ENCODE measurements at places on chromosomes 2 and 18. TPM values are rescaled to one million over a fixed set of nuclear protein-coding genes. Genes with fewer than 3 reads are reported as not detected.

GRCh38 chr18:22674272-22674671 lies 256.6 kb upstream of the CTAGE1 start:
- peaks cover 23% of the 10 kb centered on the region for H3K4me1 ChIP-seq
- no peak overlapping the region for H3K4me3 ChIP-seq
- no peaks in the 10 kb centered on the region for H3K27me3 ChIP-seq

DNA sequence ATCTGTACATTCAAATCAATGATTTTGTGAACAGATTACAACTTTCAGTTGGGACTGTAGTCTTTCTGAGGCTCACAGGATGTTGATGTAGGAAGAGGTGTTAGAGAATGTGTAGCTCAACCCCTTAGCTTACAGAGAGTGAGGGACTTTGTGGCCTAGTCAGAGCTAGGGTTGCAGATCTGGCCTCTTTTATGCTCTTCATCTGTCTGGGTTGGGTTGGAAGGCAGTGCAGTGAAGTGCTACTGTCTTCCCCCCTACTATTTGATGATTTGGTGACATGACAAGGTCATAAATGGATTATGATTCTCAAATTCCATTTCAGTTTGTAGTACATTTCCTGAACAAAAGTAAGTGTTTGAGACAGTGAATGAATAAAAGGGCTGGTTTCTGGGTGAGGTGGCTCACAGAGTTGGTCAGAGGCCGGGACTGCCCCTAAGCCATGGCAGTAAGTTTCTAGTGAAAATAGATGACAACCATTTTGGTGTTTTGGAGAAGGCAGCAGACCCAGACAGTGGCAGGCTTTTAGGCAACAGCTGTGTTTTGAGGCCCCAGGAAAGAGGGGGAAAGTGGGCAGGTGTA lies 21.6 kb downstream of the MAP4K4 start:
- no peak overlapping the region for H3K27ac ChIP-seq
- peak; percentile 81 for DNase-seq
- H3K4me1 ChIP-seq: peaks cover 52% of the 10 kb centered on the region
- H3K27me3 ChIP-seq: no peaks in the 10 kb centered on the region
- H3K36me3 ChIP-seq: no peaks in the 10 kb centered on the region
- H3K4me3 ChIP-seq: no peak overlapping the region

DNA sequence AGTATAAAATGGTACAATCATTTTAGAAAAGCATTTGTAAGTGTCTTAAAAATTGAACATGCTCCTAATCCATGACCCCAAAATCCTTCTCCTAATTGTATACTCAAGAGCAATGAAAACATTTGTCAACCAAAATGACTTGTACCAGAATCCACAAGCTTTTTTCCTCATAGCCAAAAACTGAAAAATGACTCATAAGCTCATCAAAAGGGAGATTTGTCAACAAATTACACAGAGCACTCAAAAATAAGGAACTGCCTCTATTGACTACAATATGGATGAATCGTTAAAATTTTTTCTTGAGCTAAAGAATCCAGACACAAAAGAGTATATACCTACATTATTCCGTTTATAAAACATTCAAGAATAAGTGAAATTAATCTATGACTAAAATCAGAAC lies 544.8 kb downstream of the ARHGAP15 start:
- H3K4me3 ChIP-seq: no peak overlapping the region
- no peaks in the 10 kb centered on the region for H3K36me3 ChIP-seq
- H3K27me3 ChIP-seq: no peaks in the 10 kb centered on the region

The SERPINB2 gene
- total RNA-seq: not detected

DNA sequence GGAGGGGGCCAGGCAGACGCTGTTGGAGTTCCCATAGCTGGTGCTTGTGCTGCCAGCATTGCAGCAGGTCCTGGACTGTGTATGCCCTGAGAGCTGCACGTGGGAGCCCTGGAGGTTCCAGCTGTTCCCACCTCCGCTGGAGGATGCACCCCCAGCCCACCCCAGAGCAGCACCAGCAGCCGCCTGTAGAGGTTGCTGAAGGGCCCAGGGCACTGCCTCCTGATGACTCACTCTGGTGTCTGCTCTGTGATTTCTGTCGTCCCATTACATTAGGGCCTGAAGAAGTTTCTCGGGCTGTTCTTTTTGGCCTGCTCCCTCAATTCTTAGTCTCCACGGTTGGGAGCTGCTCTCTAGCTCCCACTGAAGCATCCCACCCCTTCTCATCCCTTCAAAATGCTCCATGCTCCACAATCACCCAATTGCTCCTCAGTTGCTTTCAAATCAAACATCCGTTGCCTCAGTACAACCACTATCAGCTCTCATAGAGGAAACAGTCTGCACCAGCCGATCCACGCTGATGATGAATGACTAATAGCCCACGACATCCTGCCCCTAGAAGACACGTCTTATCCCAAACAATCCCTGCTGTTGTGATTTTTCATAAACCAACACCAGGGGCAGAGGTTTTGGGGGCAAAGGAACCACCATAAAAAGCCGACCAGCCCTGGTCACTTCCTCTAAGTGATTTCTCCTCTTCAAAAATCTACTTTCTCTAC lies 65.2 kb upstream of the RNF152 start:
- no peak overlapping the region for H3K27ac ChIP-seq
- H3K27me3 ChIP-seq: no peaks in the 10 kb centered on the region
- DNase-seq: peak; percentile 50
- H3K36me3 ChIP-seq: no peaks in the 10 kb centered on the region
- no peaks in the 10 kb centered on the region for H3K4me1 ChIP-seq

All from esophagus muscularis mucosa (tissue), 4 donors.